Heart left ventricle (tissue), 16 donors: ENCODE measurements at places on chromosomes 11 and 22. TPM values are rescaled to one million over a fixed set of nuclear protein-coding genes. Genes with fewer than 3 reads are reported as not detected.

Gene CCDC81
- 0.34 TPM for total RNA-seq

Gene CDC42EP2
- 13.8 TPM for total RNA-seq

Gene LARGE2
- total RNA-seq: not detected

DNA sequence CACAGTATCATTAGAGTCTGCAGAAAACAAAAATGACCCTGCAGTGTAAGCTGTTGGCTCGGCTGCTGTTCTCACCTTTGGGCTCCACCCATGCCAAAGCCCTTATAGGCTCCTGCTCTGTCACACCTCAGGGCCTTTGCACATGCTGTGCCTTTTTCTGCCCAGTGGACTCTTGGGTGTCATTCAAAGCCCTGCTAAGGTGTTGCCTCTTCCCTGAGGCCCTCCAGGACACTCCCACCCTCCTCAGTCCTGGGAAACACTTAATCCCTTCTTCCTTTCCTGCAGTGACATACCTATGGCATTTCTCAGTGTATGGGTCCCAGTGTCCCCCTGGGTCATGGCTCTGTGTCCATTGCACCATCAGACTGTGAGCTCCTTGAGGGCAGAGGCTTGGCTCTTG, 29.1 kb upstream of the CACNG2 start:
- DNase-seq: no peak
- no peak overlapping the region for H3K27ac ChIP-seq
- no peaks in the 10 kb centered on the region for H3K4me1 ChIP-seq
- H3K27me3 ChIP-seq: no peaks in the 10 kb centered on the region
- no peak overlapping the region for H3K4me3 ChIP-seq
- no peaks in the 10 kb centered on the region for H3K36me3 ChIP-seq

GRCh38 chr22:31099386-31099785, 8.0 kb downstream of the SELENOM start:
- no peaks in the 10 kb centered on the region for H3K27me3 ChIP-seq
- peaks cover 55% of the 10 kb centered on the region for H3K4me1 ChIP-seq
- no peak overlapping the region for H3K27ac ChIP-seq
- H3K36me3 ChIP-seq: peaks cover 97% of the 10 kb centered on the region
- no peak overlapping the region for H3K4me3 ChIP-seq
